Stromal cell of bone marrow (primary cell): ENCODE measurements at places on chromosomes 12 and 14.

GRCh38 chr14:83860631-83861155 is 1669.3 kb upstream of the FLRT2 start:
- no peak for DNase-seq

DNA sequence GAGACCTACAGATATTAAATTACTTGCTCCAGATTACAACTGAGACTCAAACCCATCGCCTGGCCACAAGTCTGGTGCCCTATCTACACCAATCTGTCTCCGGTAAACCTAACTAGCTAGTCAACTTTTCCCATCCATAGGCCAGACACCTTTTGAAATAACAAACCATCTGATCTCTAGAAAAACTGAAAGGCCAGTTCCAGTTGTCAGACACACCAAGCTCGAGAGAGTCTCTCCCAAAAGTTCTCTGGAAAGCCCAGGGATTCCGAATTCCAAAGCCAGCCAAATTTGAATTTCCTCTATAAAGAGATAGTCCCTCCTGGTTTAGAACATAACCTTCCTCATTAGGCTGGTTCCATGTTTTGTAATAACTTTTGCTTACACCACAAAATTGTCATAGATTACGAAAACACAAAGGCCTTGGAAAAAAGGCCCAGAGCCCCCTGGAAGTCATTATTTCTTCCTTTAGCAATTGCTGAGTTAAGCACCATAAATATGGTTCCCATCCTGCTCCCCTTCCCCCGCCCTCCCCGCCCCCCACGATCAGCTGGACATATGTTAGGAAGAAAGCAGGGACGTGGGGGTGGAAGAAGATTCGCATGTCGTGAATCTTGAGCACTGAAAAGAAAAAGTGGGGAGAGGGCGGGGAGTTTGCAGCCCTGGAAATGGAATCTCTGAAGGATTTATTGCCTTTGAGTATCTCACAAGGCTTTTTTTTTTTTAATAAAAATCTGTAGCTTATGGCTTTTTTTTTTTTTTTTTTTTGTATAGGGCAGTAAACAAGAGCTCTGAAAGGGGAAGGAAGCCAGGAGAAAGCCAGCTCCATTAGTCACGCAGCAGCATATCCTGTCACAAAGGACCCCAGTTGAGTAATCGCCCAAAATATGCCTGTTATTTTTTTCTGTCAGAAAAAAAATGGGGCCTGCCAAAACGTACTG is 110.4 kb downstream of the ZFP36L1 start:
- DNase-seq: peak; percentile 97

GRCh38 chr14:84006643-84007155 is 1523.2 kb upstream of the FLRT2 start:
- DNase-seq: no peak

DNA sequence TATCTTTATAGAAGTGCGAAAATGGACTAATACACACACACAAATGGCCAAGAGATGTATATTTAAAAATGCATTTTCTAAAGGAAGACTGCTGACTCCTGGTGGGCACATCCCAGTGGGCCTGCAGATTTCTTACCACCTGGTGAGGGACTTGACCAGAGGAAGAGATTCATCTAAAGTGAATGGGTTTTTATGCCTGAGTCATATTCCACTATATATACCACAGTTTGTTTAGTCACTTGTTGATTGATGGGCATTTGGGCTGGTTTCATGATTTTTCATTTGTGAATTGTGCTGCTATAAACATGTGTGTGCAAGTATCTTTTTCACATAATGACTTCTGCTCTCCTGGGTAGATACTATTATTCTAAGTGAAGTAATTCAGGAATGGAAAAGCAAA is 277.3 kb downstream of the SLC16A7 start:
- no peak for DNase-seq

DNA sequence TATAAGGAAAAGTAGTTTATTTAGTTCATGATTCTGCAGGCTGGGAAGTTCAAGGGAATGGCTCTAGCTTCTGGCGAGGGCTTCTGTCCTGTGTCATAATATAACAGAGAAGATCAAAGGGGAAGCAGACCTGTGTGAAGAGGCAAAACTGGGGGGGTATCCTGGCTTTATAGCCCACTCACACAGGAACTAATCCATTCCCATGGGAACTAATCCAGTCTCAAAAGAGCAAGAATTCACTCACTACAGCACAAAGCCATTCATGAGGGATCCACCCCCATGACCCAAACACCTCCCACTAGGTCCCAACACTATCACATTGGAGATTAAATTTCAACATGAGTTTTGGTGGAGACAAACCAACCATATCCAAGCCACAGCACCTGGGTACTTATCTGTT is 6.9 kb downstream of the ALDH6A1 start:
- DNase-seq: no peak

GRCh38 chr12:26011099-26011498 is 52.6 kb downstream of the RASSF8 start:
- peak; percentile 81 for DNase-seq

- no peak for DNase-seq
These were observed 1.2 kb upstream of the GAPDH start for GRCh38 chr12:6532927-6533652.

DNA sequence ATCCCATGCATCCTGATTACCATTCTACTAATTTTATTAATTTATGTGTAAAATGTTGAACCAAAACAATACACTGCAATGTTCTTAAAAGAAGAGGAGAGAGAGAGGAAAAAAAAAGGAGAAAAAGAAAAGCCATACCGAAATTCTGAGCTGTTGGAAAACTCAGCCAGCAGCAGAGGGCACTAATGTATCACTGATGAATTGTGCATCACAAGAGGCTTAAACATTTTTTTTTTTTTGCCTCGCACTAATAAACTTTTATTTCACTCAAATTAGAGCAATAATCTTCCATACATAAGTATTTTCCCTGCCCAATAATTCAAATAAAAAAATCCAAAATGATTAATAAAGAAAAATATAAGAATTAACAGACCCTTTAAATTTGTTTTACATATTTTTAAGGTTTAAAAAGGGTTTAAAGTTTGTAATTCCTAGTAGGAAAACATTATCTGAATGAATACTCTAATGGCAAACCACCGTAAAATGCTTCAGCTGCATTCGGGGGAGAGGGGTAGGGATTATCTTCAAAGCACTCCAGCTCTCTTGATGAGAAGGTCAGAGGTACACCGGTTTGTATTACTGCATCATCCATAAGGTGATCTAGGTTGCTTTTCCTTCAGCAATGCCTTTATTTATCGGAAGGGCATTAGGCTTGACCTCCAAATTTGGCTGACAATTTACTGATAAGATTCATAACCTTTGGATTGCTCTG is 41.9 kb downstream of the ATP23 start:
- peak; percentile 46 for DNase-seq

DNA sequence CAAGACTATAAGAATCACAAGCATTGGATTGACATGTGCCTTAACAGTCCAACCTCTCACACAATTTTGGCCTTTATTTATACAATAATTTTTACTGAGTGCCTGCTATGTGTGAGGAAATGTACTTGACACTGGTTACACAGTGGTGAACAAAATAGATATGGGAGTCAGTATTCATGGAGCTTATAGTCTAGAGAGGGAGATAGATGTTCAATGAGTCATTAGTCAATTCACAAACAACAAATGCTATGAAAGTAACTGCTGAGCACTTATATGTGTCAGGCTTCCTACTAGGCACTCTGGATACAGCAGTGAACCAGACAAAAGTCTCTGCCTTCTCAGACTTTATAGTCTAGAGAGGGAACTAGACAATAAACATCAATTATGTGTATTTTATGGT is 3.7 kb downstream of the CFAP54 start:
- DNase-seq: no peak

DNA sequence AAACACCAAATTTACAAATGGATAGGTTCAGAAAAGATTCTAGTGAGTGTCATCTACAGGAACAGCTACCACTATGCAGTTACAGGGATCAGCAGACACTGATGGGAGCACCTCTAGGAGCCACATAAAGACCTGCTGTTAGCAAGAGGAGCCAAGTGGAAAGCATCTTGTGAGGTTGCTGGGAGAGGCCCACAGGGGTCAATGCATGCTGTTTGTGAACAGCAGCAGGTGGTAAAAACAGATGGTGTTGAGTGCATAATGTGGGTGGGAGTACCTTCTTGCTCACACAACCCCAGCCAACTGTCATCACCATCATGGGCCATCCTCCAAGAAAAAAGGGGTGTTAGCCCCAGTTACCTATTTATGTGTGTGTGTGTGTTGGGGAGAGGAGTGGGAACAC is 215.2 kb upstream of the SSTR1 start:
- no peak for DNase-seq

- peak; percentile 31 for DNase-seq
These were observed 13.0 kb upstream of the ITPR2 start for GRCh38 chr12:26845984-26846383.

GRCh38 chr12:118060301-118061010 is 523 bp downstream of the WSB2 start:
- no peak for DNase-seq

DNA sequence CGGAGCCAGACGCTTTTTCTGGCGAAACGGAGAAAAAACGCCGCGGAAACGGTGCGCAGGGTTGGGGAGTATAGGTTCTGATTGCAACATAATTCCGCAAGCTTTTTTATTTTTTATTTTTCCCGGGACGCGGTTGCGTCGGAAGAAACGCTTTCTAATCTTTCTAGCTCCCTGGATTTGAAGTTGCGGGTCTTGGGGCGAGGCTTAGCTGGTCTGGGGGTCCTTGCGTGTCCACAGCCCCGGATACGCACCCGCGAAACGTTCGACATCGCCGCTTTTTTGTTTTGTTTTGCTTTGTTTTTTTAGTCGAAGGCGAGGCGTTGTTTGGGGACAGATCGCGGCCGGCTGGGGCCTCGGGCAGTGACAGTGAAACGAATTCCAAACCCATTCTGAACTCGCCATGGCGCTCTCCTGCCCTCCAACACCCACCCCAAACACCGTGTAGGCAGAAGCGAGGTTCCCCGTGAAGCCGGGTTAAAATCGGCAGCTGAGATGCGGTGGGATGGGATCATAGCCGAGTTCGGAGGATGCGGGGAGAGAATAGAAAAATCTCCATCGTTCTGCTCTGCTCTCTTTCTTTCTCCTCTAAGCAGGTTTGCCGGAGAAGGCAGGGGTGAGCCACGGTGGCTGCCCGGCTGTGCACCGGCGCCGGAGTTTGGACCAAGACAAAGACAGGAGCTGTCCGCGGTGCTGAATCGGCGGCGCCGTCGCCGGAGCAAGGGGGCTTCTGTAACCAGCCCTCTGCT is 8.1 kb upstream of the LHX5 start:
- peak; percentile 4 for DNase-seq

- DNase-seq: no peak
These were observed 8.9 kb upstream of the IFNG-AS1 start for GRCh38 chr12:67980391-67980790.

DNA sequence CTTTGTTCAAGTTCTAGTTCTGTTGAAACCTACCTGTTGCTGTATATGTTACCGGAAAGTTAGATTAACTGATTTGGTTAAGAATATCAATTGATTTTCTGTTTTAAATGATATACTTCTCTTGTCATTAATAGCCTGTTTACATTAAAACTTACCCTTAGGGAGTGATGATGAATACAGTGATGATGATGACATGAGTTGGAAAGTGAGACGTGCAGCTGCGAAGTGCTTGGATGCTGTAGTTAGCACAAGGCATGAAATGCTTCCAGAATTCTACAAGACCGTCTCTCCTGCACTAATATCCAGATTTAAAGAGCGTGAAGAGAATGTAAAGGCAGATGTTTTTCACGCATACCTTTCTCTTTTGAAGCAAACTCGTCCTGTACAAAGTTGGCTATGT is 33.0 kb downstream of the CAND1 start:
- no peak for DNase-seq

- DNase-seq: peak; percentile 3
These were observed 413.1 kb downstream of the MED13L start for GRCh38 chr12:115864396-115864795.
